ENCODE measurements at places on chromosomes 16 and 17.

DNA sequence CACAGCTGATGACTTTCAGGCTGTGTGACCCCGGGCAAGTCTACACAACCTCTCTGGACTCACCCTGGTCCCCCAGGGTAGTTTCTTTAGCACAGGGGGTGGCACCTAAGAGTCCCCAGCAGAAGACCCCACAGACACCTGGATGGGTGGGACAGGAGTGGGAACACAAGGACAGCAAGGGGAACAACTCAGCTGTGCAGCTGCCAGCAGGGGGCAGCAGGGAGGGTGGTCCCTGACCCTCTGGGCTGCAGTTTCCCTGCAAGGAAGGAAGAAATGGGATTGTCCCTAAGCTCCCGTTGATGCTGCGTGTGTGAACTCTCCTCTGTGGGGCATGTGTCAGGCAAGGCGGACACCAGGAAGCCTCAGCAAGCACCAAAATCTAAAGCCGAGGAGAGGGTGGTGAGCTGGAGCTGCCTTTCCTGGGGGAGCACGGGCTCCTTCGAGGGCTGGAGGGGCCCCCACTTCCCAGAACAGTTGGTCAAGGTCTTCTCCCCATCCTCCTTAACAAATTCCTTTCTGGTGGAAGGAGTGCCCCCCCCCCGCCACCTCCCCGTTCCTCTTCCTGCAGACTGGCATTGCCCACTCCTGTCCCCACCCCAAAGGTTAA is 24.1 kb upstream of the CDH5 start:
- DNase-seq, result no peak

- DNase-seq, result no peak
These were observed 833.6 kb upstream of the SOX9 start for GRCh38 chr17:71287071-71287823.

DNA sequence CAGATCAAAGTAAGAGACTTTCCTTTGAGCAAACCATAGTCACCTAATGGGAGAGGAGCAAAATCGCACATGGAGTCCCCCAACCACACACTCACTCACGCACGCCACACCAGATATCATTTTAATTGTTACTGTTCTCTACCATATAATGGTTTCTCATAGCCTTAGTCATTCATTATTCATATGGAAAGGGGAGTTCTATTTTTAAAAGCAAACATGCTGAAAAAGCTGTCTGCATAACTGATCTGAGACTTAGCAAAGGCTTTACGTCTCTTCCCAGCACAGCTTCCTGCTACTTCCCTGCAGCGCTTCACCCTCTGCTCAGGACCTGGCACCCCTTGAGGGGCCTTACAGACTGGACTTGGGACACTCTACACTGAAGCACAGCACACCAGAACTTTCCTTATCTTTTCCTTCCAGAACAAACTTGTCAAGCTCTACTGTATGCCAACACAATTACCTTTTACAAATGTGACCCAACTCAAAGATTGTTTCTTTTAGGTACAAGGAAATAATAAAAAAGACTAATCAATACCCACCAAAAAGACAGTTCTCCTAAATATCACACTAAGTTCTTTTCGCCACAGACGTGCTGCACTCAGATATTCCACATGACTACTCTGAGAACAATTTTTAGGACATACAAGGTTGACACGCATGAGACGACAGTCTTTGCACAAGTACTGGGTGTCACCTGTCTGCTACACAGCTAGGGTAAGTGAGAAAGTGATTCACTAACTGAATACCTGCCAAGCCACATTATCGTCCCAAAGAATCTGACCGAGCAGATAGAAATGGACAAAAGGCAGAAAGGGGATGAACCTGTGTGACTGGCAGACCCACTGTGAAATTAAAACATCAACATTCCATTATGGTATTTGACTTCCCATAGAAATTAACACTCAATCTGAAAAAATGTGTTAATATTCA is 21.5 kb downstream of the SRP68 start:
- DNase-seq, result no peak

GRCh38 chr16:85424260-85425073 is 188.7 kb upstream of the GSE1 start:
- no peak for DNase-seq

GRCh38 chr17:3683054-3683511 is 12.9 kb downstream of the P2RX5 start:
- no peak for DNase-seq
